Fibroblast of lung (primary cell): ENCODE measurements at places on chromosomes 5 and 9.
A peak's percentile ranks its signal among the peaks of the same experiment; 100 is the strongest.

- no peak for DNase-seq
Observed at GRCh38 chr5:132050136-132050535, 10.3 kb upstream of the IL3 start.

GRCh38 chr9:2574203-2574602 is 47.4 kb upstream of the VLDLR start:
- DNase-seq, result no peak

- no peak for DNase-seq
Observed at GRCh38 chr5:40271476-40271875, 408.2 kb upstream of the PTGER4 start.

DNA sequence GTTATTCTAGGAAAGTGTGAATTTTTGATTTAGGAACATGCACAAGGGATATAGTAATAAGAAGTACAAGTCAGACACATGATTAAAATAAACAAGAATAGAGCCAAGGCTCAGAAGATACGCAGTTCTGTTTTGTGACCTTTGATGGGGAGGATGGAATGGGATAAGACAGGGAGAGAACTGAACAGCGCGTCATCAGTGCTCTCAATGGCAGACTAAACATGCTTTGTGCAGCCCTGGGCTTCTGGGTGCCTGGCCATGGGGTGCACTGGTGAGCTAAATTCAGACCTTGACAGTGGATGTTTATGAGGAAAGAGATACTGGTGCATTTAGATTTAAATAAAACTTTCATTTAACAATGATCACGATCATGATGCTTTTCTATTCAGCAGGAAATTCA is 309.7 kb downstream of the ARHGEF28 start:
- no peak for DNase-seq

DNA sequence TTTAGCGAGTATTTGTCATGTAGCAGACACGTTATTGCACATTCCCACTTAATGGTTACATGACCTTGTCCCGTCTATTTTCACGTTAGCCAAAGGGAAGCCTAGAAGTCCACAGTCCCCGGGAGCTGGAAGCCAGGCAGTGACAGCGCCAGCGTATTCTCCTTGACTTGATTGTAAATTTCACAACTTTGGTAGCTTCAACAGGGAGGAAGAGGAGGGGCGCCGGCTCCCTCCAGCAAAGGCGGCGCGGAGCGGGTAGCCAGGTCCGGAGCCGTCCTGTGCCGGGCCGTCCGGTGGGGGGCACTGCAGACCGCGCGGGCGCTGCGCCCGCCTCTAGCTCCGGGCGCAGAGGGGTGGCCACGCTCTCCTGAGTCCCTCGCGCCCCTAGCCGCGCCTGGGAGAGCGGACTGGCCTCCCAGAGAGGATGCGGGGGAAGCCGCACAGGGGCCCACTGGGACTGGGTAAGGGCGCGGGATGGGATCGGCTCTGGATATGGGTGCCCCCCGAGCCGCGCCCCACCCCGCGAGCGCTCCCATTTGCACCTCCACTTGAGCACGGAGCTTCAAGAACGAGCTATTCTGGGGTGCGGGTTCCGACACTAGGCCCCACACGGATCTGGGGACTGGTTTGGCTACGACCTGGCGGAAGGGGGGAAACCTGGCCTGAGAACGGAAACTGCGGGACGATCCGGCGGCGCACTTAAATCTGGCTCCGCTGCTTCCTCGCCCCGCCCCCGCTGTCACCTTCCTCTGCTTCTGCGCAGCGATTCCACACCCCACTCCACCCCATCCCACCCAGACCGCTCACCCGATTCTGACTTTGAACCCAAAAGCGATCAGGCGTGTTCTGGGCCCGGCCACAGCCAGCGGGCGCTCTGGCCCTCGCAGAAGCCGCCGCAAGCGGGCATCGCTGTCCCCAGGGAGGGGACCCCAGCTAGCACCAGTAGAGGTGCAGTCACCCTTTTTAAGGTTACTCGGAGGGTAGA is 23.8 kb downstream of the KLF4 start:
- peak; percentile 63 for DNase-seq

GRCh38 chr9:114120192-114121014 is 21.3 kb upstream of the KIF12 start:
- DNase-seq, result no peak

DNA sequence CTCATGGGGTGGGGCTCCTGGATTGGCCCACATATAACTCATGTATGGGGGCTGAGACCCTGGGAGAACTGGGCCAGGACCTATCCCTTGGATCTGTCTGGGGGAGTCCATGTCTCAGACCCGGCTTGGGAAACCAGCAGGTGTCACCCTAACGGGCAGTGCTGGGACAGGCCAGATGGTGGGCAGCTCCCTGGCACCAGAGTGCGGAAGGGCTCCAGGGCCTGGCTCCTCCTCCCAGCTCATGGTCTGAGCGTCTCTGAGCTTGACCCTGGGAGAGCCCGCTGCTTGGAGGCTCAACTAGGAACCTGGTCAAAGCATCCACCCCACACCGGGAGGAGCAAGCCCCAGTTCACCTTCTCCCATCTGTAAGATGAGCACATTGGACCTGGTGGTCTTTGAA is 15.5 kb upstream of the NCS1 start:
- no peak for DNase-seq

DNA sequence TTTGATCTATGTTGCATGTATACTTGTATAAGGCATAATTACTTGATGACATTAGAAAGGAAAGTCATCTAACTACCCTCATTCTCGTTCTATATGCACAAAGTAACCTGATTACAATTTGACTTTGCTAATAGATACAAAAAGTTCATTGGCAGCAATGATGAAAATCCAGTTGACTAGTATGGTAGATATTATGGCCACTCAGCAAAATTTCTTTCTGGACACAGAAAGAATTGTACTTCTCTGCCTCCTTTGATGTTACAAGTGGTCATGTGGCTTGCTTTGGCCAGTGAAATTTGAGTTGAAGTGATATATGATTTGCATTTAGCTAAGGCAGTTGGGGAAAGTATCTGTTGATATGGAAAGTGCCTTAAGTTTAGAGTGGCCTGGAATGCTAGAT is 723.7 kb upstream of the ARRDC3 start:
- DNase-seq, result no peak

GRCh38 chr5:19891658-19892057 is 96.3 kb downstream of the CDH18 start:
- DNase-seq, result peak; percentile 64
